ENCODE measurements at places on chromosomes 11 and 22.
A peak's percentile ranks its signal among the peaks of the same experiment; 100 is the strongest.

DNA sequence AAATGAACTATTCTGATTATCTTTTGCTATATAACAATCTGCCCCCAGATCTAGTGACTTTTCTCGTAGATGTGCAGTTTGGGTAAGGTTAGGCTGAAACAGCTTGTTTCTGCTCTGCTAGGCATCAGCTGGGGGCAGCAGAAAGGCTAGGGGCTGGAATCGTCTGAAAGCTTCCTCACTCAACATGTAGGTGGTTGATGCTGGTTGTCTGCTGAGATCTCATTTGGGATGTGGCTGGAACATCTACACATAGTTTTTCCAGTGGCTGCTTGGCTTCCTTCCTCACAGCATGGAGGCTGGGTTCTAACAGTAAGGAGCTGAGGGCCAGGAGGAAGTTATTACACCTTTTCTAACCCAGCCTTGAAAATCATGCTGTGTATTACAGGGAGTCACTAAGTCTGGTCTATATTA, 30.2 kb downstream of the USP47 start:
- DNase-seq = no peak

DNA sequence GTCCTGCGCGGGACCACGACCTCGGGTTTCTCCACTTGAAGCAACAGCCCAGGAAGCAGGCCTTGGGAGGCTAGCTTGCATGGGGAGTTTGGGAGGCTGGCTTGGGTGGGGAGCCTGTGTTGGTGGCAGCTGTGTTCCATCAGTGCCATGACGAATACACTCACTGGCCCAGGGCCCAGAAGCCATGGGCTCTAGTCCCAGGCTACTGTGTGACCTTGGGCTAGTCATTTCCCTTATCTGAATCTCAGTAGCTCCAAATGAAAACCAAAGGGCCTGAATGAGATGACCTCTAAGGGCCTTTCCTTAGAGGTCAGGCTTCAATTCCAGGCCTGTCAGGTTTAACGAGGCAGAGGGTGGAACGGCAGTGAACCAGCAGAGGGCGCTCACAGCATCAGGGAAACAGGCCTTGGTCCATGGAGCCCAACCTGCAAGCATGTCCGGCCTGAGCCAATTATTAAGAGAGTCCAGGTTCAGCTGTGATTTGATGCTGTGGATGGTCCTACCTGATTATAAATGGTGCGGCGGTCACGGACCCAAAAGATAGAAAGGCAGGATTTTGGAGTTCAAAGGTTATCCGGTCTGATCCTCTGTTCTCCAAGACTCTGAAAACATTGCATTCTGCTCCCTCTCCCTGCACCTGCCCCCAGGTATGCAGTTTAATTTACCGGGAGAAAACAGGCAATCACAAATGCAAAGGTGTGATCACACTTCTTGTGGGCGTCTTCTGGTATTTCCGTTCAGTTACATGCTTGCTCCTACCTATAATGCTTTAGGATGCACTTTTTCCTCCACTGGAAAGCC, 15.9 kb downstream of the PTPN5 start:
- peak; percentile 50 for DNase-seq

DNA sequence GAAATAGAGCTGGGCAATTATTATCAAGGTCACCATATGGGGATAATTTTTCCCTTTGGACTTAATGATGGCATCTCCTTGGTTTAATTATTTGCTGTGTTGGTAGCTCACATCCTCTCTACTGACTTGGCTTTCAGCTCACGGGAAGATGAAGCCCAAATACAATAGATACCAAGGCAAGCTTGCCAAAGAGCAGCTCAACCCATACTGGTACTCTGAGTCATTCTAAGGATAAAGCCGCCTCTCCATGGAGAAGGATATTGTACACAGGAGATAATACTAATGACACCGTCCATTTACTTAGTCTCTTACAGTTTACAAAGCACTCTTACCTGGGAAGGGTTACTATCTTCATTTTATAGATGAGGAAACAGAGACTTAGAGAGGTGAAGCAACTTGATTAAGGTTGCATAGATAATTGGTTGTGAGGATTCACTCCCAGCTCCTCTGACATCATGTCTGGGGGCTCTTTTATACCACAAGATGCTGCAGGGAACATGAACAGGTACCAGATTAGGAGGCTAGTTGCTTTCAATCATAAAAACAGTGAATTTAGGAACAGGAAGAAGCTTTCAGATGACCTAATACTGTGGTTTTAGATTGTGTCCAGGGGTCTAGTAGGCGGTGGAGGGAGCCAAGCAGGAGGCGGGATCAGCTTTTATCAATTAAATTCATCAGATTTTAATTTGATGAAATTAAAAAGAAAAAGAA, 48.3 kb upstream of the PICALM start:
- no peak for DNase-seq

GRCh38 chr11:111326824-111327223, 28.5 kb downstream of the POU2AF3 start:
- no peak for DNase-seq

DNA sequence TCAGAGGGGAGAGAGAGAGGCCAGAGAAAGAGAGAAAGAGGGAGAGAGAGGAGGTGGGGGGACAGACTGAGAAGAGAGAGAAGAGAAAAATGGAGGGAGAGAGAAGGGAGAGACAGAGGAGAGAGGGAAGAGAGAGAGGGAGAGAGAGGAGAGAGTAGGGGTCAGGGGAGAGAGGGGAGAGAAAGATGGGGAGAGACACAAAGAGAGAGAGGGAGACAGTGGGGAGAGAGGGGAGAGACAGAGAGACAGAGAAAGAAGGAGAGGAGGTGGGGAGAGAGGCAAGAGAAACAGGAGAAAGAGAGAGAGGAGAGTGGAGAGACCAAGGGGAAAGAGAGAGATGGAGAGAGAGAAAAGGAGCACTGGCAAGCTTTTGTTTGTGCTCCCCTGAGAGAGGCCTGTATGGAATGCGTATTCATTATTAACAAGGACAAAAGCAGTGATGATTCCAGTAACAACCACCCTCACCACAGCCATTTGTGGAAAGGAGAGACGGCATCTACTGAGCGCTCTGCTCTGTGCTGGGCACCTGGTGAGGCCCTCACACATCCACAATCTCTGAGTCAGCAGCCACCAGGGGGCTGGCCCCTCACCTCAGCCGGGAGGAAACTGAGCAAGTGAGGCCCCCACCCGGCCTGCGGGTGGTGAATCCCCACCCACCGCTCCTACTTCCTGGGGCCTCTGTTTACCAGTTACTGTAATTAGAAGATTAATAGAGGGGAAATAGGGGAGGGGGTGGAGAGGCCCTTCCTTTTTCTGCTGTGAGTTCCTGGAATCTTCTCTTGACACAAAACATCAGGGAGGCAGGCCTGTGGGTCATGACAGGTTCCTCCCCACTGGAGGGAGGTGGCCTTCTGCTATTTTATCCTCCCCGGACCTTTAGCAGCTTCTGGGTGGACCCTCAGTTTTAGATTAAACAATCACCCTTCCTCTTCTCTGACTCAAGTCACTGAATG, 14.6 kb upstream of the MIAT start:
- peak; percentile 78 for DNase-seq

DNA sequence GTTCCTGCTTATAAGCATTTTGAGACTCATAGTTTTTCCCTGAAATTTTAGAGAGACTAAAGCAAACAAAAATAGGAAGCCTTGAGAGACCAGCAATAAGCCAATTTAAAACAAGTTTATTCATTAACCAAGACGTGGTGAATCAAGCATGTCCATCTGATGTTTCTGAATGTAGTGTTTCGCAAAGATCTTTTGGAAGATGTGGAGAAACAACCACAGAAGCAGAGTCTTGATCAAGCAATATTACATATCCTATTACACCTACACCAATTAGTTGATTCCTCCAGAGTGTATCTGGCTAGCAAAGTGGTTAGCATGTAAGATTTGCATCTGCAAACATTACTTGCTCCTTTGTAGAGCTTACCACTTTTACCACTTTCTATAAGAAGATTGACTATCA, at the start of gene OVCH2:
OVCH2 (minus strand) TSS at position 101 of the 400 bp plus-strand sequence; CDS start at position 18, 83 bp downstream.
- no peak for DNase-seq

DNA sequence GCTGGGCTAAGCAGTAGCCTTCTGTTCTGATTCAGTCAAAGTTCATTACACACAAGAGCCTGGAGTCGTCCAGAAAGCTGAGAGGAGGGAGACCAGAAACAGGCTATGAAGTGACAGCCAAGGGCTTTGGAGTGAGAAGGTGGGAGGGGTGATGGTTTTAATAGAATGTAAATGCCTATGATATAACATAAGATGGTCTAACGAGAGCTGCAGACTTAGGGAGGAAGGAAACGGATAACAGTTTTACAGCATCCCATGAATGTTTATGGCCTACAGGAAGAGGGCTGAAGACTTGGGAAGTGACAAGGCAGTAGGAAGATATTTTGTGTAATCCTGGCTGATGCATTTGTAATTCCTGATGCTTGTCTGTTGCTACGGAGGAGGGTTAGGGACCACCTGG, 62.0 kb downstream of the DHCR7 start:
- DNase-seq = no peak
